ENCODE measurements at places on chromosomes 1 and 21.

- DNase-seq = no peak
These were observed 20.6 kb upstream of the KCNJ15 start for GRCh38 chr21:38236232-38236631.

- no peak for DNase-seq
These were observed 35.2 kb downstream of the RRP1 start for GRCh38 chr21:43824333-43825241.

GRCh38 chr1:7781501-7781900 is 2.6 kb upstream of the PER3 start:
- DNase-seq = no peak

- DNase-seq = no peak
These were observed 200.0 kb downstream of the GABPA start for GRCh38 chr21:25934771-25935224.

GRCh38 chr1:210951279-210951678 is 182.7 kb downstream of the KCNH1 start:
- no peak for DNase-seq

All from NCI-H2107 (cell line).